Hematopoietic multipotent progenitor cell treated with erythropoietin and hydrocortisone succinate and interleukin-3 and kit ligand, for 17 days (in vitro differentiated cells): ENCODE measurements at places on chromosomes 4 and X.

GRCh38 chr4:111595456-111595855 is 549.8 kb upstream of the FAM241A start:
- no peak for DNase-seq

DNA sequence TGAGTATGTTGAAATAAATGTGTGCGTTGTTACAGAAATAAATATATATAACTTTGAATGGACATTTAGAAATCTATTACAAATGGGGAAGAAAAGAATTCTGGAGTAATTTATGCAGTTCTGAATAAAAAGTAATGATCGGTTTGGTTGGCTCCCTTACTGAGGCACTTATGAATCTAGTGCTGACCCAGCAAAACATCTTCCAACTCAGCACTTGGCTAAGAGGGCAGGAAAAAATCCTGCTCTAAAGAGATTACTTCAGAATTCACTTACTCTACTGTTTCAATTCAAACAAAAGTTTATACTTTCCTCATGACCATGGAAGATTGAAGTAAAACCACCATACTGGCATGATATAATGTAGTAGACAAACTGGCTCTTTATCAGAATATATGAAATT is 123.9 kb upstream of the RXFP1 start:
- no peak for DNase-seq

DNA sequence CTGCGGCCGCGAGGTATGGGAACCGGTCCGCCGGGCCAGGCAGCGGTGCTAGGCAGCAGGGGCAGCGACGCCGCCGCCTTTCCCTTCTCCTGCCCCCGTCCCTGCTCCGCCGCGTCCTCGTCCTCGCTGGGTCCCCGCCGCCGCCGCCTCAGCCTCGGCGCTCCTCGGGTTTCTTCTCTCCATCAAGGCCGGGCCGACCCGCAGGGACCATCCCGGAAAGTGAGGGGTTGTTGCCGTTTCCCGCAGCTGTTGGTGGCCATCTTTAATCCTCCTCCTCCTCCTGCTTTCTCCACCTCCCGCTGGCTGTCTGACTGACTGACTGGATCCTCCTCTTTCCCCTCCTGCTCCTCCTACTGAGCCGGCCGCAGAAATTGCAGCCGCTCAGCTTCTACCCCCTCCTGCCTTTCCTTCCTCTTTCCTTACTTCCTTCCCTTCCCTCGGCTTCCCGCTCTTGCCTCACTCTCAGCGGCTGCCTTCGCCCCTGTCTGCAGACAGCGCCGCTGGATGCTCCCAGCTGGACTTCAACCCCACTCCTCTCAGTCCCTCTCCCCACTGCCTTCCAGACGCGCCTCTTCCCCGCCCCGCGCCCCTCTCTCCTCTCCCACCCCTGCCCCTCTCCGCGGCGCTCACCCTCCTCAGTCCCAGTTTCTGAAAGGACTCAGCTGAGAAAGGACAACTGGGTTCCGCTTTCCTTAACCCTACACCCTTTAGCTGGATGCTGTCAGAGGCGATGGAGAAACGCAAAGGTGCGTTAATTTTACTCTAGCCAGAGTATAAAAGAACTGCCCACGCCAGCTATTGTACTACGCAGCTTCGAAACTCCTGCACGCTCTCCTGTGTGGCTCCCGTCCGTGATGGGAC is at the start of gene WDFY3:
TSS of gene WDFY3 (minus strand) at position 309 of the 861 bp plus-strand sequence. CDS start 106,099 bp downstream, outside the sequence.
- DNase-seq = no peak

DNA sequence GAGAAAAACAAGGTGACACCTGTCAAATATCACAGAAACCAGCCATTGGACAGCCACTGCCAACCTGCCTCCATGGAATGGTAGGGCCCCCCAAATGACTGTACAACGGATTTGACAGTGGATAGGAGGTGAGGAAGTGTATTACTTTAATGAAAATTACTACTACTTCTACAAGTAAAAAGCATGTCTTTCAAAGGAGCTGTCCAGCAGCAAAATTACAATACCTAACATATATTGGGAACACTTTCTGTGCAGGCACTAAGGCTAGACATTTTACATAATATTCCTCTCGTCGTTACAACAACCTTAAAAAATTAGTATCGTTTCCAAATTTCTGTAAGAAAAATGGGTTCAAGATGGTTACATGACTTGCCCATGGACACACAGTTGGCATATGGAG is 14.9 kb downstream of the PPP3CA start:
- DNase-seq = no peak

DNA sequence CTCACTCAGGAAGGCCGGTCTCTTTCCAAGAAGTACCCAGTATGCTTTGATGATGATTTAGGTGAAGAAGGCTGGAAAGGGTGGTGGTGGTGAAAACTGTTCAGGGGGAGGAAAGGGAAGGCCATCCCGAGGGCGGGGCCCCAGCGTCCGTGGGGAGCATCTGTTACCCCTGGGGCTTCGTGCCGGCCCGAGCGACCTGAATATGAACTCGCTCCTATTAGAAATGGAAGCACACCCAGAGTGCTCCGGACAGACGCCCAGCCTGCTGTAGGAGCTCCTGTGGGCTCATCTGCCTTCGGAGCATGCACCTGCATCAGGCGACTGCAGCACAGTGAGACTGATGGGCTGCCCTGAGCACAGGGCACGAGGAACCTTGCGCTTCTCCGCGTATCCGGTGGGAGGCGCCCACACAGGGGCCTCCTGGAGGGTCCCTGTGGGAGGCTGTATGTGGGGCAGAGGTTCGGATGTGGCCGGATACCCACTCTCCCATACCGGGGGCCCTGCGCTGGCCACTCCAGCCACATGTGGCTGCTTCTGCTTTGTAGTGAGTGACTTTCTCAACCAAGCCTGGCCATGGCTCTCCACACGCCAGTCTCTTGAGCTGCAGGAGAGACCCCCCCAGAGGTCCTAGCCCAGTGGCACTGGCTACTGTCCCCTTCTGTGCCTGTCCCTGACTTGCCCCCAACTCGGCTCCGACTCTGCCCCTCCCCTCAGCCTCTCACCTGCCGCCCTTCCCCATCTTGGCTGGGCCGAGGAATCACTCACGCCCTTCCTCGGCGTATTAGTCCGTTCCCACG is 36.7 kb downstream of the FGFRL1 start:
- DNase-seq = no peak
